AG09319 (cell line): ENCODE measurements at places on chromosomes 12 and 14.

DNA sequence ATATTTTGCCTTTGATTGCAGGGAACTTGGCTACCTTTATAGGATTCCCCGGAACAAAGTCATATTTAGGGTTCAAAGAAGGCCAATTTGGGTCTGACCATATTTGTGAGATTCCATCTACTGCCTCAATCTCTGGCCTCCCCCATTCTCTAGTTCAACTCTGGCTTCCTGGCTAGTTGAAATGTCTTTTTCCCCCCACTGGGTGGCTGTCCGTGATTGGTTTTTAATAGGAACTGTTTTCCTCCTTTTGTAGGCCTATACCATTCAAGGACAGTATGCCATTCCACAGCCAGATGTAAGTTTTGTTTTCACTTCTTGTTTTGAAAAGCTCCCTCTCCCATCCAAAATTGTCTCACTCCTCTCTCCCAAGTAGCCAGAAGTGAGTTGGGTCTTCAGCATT, 13.8 kb downstream of the PCBP2 start:
- DNase-seq = no peak

DNA sequence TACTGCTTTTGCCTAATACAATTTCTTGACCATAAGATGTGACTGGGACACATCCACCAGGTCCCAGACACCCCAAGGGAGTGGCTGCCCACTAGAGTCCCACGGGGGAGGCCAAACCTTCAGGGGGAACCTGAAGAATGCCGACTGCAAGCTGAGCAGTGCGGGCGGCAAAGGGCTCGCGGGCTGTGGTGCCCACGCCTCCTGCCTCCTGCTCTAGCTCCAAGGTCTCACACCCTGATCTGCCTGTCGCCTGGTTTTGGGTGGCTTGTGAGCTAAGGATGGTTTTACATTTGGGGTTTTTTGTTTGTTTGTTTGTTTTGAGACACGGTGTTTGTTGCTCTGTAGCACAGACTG, 75.2 kb downstream of the MOK start:
- DNase-seq = no peak

DNA sequence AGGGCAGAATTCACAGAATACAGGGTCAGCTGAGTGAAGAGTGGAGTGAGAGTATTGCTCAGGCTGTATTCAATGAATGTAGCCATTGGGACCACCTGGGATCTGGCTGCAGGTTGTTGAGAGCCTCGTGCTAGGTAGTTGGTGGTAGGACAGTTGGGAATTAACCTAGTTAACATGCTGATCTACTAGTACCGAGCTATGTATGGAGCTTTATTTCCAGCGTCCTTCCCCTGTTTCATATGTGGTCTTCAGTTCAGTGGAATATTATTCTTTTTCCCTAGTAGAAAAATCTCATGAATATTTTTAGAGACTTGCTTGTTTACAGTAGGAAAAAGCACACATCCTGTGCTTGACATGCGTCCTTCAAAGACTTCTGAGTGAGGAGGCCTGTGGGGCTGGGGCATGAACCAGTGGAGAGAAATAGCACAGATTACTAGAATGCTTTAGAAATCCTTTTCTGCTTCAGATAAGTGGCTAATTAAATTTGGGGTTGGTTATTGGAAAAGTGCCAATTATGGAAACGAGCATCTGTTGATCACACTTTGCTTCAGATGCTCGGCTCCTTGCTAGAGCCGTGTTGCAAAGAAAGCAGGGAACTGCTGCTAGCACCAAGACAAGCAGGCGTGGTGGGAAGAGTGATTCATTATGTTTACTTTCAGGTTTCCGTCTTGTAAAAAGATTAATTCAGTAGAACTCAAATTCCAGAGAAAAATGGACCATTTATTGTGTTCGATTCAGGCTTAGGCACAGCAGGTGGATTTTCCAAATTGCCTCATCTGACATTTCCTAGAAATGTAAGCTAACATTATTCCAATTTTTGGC, 53.6 kb downstream of the ARF6 start:
- peak; percentile 38 for DNase-seq

GRCh38 chr14:54781961-54782750, 120.5 kb downstream of the GCH1 start:
- DNase-seq = no peak

GRCh38 chr12:87679251-87679650, 349.9 kb downstream of the C12orf50 start:
- no peak for DNase-seq

DNA sequence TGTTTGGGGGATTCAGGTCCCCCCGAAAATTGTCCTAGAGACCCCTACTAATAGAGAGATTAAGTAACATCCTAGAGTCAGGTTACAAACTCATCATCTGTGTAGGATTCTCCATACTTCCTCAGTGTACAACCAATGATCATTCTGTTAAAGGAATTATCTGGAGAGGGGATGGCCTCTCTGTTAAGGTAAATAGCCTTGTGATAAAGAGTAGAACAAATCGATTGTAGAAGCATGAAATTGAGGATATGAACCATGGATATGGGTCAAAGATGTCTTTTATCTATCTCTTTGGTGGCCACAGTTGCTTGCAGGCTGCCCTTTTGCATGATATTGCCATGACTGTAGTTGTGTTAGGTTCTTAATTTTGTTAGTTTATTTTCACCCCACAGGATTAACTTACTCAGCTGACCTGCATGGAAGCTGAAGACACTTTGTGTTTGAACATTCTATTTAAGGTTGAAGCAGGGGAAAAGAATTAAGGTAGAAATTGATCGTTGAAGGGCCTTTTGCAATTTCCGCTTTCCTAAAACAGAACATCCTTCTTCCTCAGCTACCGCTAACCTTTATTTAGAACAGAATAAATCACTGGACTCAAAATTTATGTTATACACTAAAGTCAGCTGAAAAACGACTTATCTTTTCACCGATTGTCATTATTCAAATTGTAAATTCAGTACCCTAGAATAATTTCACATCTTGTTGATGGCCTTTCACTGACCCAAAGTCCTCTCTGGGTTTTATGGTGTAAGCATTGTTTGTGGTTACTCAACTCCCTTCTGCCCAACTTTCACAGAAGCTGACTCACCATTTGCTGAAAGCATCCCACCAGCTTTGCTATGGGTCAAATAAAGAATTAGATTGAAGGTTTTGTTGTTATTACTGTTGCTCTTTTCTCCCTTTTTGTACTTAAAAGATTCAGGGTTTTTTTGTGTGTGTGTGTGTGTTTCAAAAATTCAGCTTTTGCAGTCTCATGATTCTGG, 52.3 kb downstream of the IRAK3 start:
- DNase-seq = peak; percentile 83

DNA sequence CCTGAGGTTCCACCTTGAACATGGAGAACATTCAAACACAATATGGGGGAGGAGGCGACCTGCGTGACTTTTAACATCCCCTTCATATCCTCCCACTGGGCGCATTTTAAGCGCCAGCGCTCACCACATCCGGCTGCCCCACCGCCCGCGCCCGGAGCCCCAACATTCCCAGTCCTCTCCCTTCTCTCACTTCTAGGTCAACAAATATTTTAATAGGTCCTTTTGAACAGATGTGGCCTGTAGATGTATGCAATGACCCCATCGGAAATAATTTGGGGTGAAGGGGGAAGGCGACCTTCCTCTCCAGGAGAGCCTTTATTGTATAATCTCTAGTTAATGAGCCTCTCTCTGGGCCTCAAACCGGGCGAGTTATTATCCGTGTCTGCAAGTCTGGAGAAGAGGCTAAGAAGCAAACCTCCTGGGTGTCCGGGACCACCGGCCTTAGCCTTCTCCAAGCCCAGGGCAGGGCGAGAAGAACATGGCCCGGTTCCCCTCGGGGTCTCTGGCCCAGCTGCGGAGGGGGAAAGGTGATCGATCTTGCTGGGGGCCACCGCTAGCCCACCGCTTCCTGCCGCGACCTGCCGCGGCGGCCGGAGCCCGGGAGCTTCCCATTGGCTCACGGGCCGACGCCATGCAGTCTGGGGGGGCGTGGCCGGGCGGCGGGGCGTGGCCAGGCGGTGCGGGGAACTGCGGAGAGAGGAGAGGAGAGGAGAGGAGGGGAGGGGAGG, 83.2 kb upstream of the HMGA2 start:
- peak; percentile 42 for DNase-seq

DNA sequence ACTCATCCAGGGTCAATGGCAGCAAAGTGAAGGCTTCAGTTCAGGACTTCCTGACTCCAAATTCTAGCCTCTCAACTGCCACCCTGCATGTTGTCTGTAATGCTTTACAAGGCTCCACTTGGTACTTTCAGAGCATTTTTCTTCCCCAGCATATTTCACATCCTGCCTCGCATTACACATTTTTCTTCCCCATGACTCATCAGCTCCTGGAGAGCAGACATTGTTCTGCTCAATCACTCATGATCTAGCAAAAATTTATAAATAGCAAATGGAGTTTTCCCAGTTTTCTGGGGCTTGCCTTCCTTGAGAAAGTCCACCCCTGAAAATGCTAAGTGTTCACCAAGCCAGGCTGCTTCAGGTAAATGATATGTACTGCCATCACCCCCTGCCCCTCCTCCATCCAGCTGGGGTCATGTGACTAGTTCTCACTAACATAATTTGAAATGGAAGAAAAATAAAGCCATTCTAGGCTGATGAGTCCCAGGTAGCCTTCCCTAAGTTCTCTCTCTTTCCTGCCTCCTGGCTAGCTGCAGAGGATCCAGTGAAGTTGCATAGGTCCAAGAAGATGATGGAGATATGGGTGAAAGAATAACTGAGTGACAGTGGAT, 69.4 kb downstream of the ARMH4 start:
- peak; percentile 47 for DNase-seq

DNA sequence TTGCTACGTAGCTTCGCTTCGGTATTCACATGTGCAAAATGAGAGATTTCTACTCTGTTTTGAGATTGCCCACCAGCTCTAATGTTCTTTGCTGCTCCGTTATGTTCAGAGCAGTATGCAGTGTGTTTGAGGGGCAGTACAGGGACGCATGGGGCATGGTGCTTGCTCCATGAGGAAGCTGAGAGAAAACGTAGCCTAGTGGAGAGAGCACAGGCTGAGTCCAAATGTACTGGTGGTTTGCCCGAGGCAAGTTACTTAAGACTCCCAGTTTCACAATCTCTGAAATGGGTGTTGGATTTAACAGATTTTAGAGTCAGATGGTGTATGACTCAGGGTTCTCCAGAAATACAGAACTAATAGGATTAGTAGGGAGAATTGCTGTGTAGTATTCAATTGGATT, 310.5 kb downstream of the ETNK1 start:
- no peak for DNase-seq

DNA sequence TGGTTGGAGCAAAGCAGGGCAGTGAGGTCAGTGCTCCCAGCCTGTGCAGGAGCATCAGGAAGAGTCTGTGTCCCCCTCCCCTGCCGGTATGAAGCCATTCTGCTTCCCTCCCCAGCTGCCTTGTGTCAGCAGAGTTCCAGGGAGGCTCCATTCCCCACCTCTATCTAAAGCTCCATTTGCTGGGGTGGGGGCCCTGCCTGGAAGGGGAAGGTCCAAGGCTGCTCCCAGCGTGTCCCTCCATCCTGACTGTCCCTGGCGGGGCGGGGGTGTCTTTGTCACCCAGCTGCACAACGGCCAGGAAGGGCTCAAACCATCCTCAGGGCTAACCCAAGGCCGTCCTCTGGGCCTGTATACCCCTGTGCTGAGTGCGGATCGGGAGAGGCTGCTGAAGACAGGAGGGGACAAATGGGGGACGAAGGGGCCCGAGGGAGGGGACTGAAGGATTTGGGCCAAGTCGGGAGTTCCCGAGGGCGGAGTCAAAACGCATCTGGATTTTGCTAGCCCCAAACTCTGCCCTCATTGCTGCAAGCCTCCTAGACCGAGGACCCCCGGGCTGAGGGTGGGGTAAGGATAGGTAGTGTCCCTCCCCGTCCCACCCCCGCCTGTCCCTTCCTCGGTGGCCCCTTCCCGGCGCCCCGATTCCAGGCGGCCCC, 748 bp upstream of the ACVRL1 start:
- DNase-seq = no peak

GRCh38 chr14:103735815-103736545, 20.4 kb downstream of the ZFYVE21 start:
- no peak for DNase-seq

DNA sequence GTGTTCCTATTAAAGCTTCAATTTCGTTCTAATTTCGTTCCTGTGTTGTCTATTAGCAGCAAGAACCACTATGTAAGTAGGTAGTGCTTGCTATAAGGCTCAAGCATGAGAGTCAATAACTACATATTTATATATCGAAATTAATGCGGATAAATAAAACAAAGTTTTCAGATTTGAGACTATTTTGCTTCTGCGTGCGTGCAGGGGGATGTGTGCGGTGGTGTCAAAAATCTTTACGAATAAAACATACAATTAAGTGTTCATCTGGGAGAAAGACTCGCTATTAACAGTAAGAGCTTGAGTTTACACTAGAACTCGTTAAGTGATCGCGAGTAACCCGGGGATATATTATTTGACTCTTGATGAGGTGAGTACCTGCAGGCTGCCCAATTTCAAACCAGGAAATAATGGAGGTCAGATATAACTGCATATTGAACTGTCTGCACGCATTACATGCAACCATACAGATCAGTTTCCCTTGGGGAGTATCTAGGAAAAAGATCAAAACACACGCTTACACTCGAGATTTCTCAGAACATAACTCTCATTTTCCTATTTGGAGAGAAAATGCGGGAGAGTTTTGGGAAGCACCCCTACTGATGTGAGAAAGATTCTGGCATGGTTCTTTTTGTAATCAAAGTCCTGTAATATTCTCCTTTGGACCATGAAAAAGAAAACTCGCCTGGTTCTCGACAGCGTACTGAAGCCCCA, 813 bp downstream of the TWF1 start:
- DNase-seq = no peak

GRCh38 chr14:51871846-51872245, 11.4 kb downstream of the GNG2 start:
- no peak for DNase-seq

DNA sequence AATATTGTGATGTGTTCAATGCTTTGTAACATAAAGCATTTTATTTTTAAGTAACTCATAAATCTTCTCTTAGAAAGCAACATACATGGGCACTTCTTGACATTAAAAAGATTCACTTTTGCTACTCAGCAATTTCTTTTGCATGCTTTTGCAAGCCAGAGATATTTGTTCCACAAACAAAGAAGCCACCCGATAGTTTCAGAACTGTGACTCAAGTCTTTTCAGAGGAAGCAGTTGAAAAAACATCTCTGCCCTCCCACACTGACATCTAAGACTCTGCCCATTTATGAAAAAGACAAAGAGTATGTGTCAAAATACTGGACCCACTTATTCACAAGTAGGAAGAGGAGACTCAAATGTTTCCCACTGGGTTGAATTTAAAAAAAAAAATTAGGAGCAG, 7.5 kb downstream of the APPL2 start:
- DNase-seq = no peak

DNA sequence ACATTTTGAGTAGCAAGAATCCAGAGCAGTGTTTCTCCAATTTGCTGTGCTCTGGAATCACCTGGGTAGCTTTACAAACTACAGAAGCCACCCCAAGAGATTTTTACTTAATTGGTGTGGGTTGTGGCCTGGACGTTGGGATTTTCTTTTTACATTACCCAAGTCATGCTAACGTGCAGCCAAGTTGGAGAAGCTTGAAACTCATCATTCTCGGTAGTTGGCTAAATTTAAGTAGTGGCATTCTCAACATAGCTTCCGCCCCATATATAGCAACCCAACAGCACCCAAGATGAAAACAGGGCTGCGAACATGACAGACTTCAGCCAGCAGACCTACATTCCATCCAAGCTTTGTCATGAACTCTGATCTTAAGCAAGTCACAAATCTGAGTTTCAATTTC, 25.0 kb downstream of the DAD1 start:
- DNase-seq = no peak

- no peak for DNase-seq
Measured at GRCh38 chr14:105881021-105881930, 354.9 kb downstream of the TMEM121 start.

GRCh38 chr12:57385586-57385985, 45.3 kb downstream of the R3HDM2 start:
- DNase-seq = no peak
